Stimulated activated CD8-positive, alpha-beta memory T cell treated with anti-CD3 and anti-CD28 coated beads, Interleukin-12 subunit alpha, Interleukin-12 subunit beta, amount 100 ng/mL, for 4 hours (primary cell): ENCODE measurements at places on chromosomes 11 and 22.

DNA sequence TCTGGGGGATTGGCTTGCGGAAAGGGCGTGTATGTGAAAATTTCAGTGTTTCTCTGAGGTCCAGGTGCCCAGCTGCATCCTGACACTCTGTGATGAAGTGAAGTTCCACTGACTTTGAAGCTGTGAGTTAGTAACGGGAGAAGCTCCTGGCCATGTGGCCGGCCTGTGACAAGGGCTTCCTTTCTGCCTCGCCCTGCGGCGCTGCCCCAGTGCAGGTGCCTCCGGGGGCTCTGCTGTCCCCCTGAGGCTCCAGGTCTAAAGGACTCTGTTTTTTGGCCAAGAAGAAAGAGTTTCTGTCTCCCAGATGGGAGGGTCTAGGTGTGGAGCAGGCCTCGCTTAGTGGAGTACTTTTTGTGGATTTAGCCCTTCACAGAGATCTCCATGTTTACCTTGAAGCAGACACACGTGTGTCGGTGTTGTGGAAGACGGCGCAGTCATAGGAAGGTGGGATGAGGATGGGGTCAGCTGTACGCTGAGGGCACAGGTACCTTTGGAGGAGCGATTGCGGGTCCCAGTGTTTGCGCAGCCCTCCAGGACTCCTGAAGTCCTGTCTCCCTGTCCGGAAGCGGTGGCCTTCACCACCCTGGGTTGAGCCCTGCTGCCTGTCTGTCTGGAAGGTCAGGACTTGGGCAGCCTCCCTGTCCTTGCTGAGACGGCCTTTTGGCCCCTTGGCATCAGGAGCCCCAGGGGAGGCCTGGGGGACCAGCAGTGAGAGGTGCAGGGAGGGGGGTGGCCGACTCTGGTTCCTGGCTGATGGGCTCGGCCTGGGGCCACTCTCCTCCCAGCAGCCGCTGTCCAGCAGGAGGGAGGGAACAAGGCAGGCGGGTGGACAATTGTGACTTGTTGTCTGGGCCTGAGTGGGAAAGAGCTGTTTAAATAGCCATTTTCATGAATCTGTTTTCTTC is 1249.3 kb downstream of the BRD1 start:
- DNase-seq: no peak

GRCh38 chr22:33000342-33001280 is 57.6 kb downstream of the SYN3 start:
- DNase-seq: no peak

DNA sequence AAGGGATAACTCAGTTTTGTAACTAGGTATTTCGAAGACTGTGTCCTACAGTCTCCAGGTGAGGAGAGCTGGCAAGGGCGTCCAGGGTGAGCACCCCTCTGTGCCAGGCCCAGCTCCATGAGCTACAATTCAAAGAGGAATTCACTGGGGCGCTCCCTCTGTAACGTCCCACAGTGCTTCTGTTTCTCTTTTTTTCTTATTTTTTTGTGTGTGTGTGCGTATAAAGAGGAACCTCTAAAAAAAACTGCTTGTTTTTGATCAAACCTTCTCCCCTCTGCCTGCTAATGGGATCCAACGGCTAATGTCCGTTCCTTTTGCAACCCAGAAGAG is 17.1 kb downstream of the ASCC2 start:
- DNase-seq: no peak

GRCh38 chr11:46036969-46037368 is 84.3 kb downstream of the PHF21A start:
- DNase-seq: no peak

GRCh38 chr11:8389029-8389996 is 125.6 kb upstream of the LMO1 start:
- DNase-seq: no peak

DNA sequence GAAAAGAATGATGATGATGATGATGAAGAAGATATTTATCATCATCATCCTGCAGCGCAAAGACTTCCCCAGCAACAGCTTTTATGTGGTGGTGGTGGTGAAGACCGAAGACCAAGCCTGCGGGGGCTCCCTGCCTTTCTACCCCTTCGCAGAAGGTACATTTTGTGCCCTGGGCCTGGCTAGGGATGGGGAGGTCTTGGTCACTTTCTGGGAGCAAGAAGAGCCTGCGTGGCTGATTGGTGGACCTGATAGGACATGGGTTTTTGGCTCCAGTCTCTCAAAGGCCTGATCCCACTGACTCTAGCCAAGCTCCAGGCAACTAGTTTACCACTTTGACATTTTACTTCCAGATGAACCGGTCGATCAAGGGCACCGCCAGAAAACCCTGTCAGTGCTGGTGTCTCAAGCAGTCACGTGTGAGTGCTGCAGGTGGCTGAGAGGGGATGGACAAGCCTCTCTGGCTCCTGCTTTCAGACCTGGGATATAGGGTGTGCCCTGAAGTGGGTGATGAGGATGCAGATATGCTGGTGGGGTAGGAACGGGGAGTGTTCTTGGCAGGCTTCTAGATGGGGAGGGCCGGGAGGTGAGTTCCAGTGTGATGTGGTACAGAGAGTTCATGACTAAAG is 5.3 kb downstream of the SIDT2 start:
- DNase-seq: no peak

- no peak for DNase-seq
Observed at GRCh38 chr11:125496529-125496857, 428 bp upstream of the FEZ1 start.

DNA sequence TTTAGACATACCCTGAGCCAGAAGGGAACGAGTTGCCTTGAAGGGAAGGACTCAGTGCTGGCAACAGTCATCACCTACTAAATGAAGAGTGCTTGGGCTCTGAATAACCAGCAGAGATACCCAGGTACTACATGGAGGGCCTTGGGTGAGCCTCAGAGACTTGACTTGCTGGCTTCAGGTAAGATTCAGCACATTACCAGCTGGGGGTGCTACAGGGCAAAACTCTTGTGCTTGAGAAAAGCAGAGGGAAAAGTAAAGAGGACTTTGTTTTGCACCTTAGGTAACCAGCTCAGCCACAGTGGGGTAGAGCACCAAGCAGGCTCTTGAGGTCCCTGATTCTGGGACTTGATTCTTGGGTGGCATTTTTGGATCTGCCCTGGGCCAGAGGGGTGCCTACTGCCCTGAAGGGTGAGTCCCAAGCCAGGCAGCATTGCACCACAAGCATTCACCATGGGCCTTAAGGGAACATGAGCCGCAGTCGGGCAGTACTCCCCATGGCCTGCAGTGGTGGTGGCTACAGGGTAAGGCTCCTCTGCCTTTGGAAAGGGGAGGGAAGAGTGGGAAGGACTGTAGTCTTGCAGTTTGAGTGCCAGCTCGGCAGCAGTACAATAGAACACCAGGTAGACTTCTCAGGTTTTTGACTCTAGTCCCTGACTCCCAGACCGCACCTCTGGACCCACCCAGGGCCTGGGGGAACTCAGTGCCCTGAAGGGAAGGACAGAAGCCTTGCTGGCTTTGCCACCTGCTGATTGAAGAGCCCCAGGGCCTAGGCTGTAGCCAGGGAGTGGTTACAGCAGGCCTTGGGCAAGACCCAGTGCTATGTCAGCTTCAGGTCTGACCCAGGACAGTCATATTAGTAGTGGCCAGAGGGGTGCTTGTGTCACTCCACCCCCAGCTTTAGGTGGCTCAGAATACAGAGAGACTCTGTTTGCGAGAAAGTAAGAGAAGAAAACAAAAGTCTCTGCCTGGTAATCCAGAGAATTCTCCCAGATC is 22.7 kb upstream of the PLEKHA7 start:
- DNase-seq: no peak

DNA sequence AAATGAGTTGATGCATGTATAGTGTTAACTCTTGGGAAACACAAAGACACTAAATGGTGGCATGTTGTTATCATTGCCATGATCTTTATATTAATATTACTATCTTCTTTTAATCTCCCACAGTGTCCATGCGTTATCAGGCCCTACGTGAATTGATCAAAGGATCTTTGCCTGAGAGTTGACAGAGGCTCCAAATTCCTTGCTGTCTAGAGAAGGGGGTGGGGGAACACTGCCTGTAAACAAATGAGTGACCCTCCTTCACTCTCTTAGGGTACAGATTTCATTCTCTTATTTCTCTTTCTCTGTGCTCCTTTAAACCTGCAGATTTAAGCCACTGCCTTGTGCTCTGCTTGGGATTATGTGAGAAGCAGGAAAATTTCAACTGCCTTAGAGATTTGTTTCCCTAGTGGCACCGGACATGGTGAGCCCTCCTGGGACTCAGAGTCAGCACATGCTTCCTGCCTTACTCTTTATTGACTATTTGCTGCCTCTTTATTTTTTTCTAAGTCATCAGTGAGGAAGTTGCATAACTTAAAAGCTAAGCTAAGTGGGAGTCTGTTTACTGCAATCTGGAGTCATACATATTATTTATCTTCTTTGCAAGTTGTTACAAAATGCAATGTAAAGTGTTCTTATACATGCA is 122.9 kb downstream of the MAML2 start:
- DNase-seq: no peak

GRCh38 chr11:22922672-22923071 is 62.4 kb upstream of the CCDC179 start:
- DNase-seq: no peak

- no peak for DNase-seq
Observed at GRCh38 chr11:116225784-116226585, 546.8 kb downstream of the BUD13 start.

- no peak for DNase-seq
Observed at GRCh38 chr11:62004473-62004872, 37.0 kb upstream of the FTH1 start.

DNA sequence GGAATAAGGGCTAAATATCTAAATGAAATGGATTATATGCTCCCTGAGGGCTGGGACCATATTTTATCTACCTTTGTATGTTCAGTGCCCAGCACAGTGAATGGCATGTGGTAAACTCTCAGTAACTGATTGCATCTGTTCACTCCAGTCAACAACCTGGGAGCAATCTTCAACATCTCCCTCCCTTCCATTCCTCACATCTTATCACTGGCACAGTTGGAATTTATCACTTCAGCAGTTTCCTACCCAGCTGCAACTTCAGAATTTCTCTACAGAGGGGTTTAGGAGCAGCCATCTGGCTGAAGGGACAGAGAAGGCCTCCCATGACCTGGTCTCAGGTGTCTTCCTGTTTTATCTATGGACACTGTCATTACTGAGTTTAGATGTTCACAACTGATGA is 9.8 kb upstream of the SIK2 start:
- DNase-seq: no peak

- DNase-seq: no peak
Observed at GRCh38 chr11:132028380-132029240, 658.2 kb downstream of the NTM start.
